ENCODE measurements at places on chromosomes 16 and 17. TPM values are rescaled to one million over a fixed set of nuclear protein-coding genes. Genes with fewer than 3 reads are reported as not detected.

Gene EVPLL
- 1.9 TPM for total RNA-seq

Gene CCL18
- total RNA-seq: not detected

Gene SLC16A11
- total RNA-seq: not detected

Gene CALB2
- not detected for total RNA-seq

Gene KIF19
- under 0.01 TPM for total RNA-seq

Gene NCOR1
- 54.2 TPM for total RNA-seq

Gene CHD9NB
- 0.42 TPM for total RNA-seq
